ENCODE measurements at places on chromosomes 12 and 14.

- no peak for DNase-seq
These were observed 18.1 kb upstream of the FBRSL1 start for GRCh38 chr12:132471858-132472255.

- DNase-seq: no peak
These were observed 109.7 kb downstream of the GPATCH2L start for GRCh38 chr14:76261371-76261811.

- no peak for DNase-seq
These were observed 473.5 kb upstream of the MGAT4C start for GRCh38 chr12:86729739-86730138.

DNA sequence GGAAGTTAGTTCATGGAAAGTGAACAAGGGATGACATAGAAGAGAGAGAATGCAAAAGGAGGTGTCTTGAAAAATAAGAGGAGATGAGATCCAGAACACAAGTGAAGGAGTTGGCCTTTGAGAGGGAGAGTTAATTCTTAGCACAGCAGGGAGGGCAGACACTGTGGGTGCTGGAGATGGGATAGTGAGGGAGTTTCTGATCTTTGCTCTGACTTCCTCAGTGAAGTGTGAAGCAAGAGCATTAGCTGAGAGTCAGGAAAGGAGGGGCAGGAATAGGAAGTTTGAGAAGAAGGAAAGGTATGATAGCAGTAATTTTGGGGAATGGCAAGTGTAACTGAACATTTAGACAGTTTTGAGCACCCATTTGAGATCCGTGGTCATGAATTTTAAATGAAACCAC lies 75.8 kb upstream of the COCH start:
- DNase-seq: no peak

DNA sequence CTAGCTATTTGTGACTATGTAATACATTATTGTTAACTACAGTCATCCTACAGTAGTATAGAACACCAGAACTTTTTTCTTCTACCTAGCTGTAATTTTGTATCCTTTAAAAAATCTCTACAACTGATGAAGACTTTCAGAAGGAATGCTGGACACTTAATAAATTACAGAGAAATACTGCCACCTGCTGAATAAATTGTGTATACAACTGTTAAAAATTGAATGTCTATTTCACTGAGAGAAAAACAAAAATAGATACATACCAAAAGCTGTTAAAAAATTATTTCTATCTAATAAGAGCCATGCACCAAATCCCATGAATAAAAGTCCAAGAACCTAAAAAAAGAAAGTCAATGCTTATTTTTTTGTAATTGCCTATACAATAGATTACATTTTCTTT lies 6.6 kb downstream of the TSPAN19 start:
- no peak for DNase-seq

- DNase-seq: no peak
These were observed 51.1 kb upstream of the KRAS start for GRCh38 chr12:25301798-25302197.

DNA sequence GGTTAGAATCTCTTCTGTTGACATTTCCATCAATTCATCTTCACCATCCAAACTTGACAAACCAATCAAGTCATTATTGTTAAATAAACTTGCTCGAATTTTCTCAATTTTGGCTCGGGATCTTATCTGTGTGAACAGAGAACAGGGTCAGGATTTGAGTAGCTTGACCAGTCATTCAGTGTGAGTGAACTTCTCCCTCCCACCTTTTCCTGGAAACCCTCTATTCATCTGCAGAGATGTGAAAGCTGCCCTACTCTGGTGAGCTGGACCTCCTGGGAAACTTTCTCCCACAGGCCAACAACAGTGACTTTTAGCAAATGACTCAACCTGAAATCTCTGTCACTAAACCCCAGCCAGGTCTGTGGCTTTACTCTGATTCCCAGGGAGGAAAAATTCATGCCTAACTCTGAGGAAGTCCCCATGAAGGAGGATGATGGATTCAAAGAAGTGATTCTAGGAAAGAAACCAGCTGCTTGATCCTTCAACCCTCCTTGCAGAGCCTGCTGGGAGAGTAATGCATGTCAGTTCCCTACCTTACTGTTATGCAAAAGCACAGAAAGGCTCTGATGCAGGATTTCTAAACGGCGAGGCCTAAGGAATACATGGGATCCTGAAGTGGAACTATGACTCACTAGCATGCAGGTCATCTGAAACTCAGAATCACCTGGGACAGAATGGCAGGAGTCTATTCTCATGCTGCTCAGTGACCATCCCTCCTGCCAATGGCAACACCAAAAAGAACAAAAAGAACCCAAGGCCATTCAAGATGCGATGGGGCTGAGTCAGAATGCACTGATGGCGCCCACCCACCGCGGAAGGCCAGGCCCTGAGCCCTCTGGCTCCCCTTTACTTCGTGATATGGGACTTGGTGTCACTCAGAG lies 58.0 kb downstream of the TRAFD1 start:
- no peak for DNase-seq

GRCh38 chr14:79483477-79484388 lies 727.6 kb downstream of the DIO2 start:
- DNase-seq: no peak

DNA sequence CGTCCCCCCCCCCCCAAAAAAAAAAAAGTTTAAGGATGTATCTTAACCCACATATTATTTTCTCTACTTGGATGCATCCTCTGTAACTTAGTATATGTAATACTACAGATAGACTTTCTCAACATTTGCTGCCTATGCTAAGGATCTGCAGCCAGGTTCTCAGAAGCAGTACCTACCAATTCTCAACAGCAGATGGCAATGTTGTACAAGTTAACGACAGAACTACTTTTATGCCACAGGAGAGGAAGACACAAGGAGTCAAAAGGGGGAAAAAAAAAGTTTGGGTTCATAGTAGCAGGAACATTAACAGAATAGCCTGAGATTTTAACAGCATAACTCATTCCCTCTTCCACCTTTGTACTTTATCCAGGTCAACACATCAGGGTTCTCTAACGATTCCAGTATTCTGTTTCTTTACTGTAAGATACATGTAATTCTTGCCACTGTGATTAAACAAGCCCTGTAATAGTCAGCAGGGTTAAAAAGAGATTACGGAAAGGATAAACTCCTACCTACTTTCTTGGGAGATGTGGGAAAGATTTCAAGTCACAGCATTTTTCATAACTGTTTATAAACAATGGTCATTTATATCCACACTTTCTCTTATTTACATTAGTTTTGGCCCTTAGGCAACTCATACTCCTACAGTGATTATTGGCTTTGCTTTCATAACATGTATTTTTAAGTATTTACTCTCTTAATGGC lies 5.7 kb upstream of the NEK9 start:
- peak; percentile 64 for DNase-seq

DNA sequence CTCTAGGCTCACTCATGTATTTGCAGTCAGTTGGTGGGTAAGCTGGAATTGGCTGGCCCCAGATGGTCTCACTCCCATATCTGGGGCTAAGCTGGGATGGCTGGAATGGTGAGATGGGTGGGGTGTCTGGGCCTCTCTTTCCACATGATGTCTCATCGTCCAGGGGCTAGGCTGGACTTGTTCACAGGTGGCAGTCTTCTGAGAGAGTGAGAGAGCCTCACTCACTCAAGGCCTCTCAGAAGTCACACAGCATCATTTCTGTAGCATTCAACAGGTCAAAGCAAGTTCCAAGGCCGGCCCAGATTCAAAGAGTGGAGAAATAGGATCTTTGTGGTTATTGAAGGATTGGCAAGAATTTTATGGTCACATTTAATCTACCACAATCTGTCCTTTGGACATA lies 102.7 kb downstream of the UNC79 start:
- DNase-seq: no peak

DNA sequence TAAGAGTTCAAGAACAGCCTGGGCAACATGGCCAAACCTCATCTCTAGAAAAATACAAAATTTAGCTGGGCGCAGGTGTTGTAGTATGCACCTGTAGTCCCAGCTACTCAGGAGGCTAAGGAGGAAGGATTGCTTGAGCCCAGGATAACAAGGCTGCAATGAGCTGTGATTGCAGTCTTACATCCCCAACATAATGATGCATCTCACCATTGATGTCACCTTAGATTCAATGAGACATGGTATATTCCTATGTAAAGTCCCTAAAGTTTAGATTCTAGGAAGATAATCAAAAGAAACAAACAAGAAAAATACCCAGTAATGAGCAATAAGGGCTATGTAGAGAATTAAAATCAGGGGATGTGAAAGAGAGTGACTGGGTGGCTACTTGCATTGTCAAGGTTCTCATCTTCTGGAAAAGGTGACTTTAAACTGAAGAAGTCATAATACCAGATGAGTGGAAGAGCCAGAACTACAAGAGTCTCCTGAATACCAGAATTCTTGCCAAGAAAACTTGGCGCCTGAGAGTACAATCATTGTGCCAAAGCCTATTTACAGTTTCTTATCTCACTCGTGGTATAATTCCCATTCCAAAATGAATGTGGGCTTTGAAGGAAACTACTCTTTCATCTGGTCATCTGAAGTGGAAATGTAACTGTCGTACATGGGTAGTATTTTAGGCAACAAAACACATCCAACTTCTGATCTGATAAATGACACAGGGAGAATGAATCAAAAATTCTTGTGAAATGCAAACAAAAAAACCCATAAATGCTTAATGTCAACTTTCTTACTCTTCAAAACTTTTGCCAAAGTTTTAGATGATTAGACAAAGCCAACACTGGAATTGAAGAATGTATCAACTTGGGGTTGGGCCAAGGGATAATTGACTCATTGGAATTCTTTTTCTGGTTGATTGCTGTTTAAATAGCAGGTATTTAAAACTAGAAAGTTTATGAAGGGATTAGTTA lies 81.1 kb upstream of the ST8SIA1 start:
- no peak for DNase-seq

- no peak for DNase-seq
These were observed 62.0 kb downstream of the DACT1 start for GRCh38 chr14:58699681-58700205.

GRCh38 chr12:21599143-21599999 lies 5.3 kb downstream of the GYS2 start:
- DNase-seq: no peak

DNA sequence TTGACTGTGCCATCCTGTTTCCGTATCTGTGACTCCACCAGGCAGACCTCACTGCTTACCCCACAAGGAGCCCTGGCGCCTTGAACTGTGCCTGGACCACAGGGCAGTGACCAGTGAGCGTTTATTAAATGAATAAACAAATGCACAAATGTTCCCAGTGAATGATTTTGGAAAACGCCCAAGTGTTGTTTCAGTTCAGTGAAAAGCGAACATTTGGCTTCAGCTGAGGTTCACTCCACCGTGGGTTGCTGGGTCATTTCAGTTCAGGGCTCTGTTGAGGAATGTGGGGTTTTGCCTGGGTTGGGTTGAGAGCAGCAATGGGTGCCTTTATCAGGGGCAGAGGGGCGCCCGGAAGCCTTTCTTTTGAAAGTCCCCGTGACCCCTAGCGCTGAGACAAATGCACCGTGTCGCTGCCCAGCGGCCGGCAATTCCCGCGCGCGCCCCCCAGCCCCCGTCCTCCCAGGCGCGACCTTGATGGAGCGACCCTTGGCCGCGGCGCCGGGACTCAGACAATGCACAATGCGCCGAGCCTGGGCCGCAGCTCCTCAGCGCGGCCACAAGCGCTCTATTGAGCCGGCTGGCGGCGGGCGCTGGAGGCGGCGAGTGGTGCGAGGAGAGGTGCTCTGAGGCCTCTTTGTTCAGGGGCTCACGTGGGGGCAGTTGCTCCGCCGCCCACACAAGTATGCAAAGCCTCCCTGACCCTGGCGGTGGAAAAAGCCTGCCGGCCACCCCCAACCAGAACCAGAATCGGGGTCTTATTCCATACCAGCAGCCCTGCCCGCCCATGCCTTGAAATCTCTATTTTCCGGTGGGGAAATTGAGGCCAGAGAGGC lies 40.5 kb upstream of the CLMN start:
- DNase-seq: no peak

GRCh38 chr14:66216763-66217162 lies 269.4 kb upstream of the CCDC196 start:
- DNase-seq: no peak

DNA sequence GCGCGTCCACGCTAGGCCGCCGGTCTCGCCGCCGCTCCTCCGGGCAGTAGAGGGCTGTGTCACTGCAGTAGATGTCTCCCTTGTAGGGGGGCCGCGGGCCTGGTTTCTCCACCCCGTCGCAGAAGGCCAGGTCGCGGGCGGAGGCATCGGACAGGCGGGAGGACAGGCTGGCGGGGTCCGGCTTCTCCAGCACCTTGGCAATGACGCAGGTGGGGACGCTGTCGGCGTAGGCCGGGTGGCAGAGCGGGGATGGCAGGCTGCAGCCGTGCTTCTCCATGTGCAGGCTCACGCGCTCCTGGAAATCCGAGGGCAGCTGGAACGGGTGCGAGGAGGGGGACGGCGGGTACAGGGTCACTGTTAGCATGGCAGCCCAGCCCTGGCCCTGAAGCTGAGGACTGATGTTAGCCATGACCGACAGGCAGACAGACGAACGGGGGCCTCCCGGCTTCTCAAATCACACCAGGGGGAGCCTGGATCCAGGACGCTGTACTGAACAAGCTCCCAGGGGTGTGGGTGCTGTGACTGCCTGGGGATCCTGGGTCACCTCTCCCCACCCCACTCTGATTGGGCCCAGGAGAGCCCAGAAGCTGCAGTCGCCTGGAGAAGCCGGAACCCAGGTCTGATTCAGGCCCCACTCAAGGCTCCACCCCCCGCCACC lies 48.1 kb downstream of the BEGAIN start:
- no peak for DNase-seq

GRCh38 chr12:66319266-66319954 lies 17.1 kb downstream of the HELB start:
- no peak for DNase-seq

GRCh38 chr12:22588817-22589216 lies 36.2 kb upstream of the ETNK1 start:
- no peak for DNase-seq

DNA sequence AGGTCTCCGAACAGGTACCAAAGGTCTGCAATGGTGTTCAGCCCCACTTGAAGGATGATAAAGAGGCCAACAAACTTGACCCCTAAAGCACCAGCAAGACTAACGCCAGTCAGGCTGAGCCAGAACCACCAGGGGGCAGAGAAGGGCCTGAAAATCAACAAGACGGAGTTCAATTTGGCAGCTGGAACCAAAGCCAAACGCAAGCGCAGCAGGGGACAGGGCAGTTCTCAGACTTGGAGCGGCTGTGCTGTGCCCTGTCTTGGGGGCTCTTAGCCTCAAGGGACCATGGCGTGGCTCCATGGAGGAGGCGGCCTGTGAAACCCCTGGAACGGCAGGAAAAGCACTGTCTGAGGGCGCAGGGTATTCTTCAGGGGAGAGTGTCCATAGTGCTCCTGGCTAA lies 19.6 kb downstream of the POMT2 start:
- DNase-seq: peak; percentile 33

- no peak for DNase-seq
These were observed 1.9 kb downstream of the R3HDM2 start for GRCh38 chr12:57428965-57429364.

- no peak for DNase-seq
These were observed 74.9 kb downstream of the DIO2 start for GRCh38 chr14:80136358-80136757.

GRCh38 chr12:95653771-95654546 lies 102.7 kb upstream of the USP44 start:
- peak; percentile 7 for DNase-seq

DNA sequence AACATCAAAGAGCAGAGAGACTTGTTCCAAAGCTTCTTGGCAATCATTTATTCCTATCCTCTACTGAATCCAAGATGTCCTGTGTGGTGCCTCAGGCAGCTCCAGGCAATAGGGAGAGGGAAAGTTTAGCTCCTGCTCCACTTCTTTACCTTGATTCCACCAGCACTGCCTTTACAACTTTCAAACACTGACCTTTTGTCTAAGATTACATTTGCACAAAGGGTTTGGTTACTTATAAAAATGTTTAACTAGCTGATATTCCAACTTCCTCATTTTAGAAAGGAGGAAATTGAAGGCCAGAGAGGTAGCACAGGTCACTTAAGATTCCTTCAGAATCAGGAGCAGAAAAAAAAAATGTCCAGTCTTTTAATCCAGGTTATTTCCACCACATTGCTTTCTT lies 192.7 kb downstream of the BTG1 start:
- peak; percentile 3 for DNase-seq

Measured in CD14-positive monocyte (primary cell).